ENCODE measurements at places on chromosomes 6 and 20. TPM values are rescaled to one million over a fixed set of nuclear protein-coding genes. Genes with fewer than 3 reads are reported as not detected.

Gene RPS21
- 14,756 TPM for total RNA-seq

Gene MAFB
- 26.5 TPM for total RNA-seq

Gene DUSP15
- total RNA-seq = 1.6 TPM

Gene HLA-DQB1
- total RNA-seq = 17.9 TPM

Gene FOXQ1
- total RNA-seq = not detected

Gene IL17A
- not detected for total RNA-seq

Gene SLC17A3
- not detected for total RNA-seq

Gene HAO1
- total RNA-seq = not detected

Gene OPRM1
- not detected for total RNA-seq

Gene NNAT
- 10.5 TPM for total RNA-seq

Gene CFAP61
- total RNA-seq = 7.5 TPM
